SW 1271 (cell line): ENCODE measurements at places on chromosomes 2 and 18.

GRCh38 chr2:223418604-223419199, 183.5 kb downstream of the SCG2 start:
- DNase-seq: no peak

DNA sequence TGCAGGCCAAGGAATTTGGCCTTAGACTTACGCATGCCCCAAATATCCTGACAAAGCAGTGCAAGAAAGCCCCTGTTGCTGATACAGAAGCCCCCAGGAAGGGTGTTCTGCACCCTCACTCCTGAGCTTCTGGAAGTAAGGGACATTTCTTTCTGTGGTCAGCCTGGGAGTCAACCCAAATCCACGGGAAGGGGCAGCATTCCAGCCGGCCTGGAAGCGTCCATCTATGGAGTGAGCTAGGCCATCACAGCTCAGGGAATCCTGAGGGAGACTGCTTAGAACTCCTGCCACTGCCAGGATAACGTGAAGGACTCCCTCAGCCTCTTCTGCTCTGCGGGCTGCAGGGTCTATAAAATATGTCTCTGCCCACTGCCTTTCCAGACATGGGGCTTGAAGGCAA, 173.9 kb downstream of the ANAPC1 start:
- DNase-seq: no peak

DNA sequence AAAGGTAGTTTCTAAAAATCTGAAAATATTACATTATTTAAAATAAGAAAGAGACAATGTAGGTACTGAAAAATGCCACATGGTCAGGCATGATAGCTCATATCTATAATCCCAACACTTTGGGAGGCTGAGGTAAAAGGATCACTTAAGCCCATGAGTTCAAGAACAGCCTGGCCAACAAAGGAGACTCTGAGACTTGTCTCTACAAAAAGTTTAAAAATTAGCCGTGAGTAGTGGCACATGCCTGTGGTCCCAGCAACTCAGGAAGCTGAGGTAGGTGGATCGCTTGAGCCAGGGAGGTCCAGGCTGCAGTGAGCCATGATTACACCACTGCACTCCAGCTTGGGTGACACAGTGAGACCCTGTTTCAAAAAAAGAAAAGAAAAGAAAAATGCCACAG, 21.8 kb downstream of the ATAD2B start:
- no peak for DNase-seq

DNA sequence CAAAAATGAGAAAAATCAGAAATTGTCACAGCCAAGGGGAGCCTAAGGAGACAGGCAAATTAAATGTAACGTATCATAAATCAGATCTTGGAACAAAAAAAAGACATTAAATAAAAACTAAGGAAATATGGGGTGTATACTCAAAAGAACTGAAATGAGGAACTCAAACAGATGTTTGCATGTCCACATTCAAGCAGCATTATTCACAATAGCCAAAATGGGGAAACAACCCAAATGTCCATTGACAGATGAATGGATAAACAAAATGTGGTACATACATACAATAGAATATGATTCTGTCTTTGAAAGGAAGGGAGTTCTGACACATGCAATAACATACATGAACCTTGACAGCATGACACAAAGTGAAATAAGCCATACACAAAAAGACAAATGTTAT, 155.8 kb upstream of the KLF7 start:
- no peak for DNase-seq

- no peak for DNase-seq
Measured at GRCh38 chr2:177165721-177166711, 46.6 kb upstream of the HNRNPA3 start.

- no peak for DNase-seq
Measured at GRCh38 chr2:106191511-106192016, 2.5 kb downstream of the UXS1 start.

GRCh38 chr2:67996772-67997527, 65.9 kb downstream of the C1D start:
- no peak for DNase-seq

DNA sequence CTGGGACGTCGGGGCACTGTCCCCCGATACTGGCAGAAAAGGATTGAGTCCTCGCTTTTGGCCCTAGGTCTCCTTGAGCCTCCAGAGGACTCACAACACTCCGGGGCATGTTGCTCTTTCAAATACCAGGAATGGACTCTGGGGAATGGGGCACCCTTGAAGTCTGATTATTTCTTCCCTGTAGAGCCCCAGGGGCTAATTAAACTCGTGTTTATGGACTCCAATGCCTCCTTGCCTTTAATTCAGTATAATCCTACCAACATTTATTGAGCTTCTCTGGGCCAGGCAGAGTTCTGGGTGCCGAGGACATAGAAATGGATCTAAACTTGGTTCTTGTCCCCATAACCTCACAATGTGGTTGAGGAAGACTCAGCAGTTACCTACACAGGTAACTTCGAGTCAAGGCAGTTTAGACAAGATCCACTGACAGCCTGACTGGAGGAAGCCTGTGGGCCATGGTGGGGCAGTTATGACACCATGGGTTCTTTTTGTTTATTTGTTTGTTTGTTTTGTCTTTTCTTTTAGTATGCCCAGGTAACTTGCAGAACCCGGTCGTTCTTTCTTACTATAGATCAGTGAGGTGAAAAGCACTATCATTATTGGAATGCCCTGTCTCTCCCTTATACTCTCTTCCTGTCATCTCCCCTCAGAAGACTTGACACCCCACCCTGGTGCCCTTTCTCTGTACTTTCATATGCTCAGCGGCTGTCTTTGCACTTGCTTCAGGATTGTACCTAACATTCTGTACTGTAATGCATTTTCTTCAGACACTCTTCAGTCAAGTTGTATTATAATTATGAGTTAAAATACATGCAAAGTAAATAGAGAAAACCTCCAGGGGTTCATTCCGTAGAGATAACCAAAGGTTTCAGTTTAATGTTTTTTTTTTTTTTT, 3.2 kb downstream of the CFLAR start:
- DNase-seq: peak; percentile 76

- no peak for DNase-seq
Measured at GRCh38 chr18:75854174-75854573, 426.7 kb upstream of the SMIM21 start.

- no peak for DNase-seq
Measured at GRCh38 chr2:12004713-12005112, 258.3 kb downstream of the LPIN1 start.

GRCh38 chr2:102186791-102187495, at the start of gene IL1RL2:
Gene IL1RL2, plus strand, starts transcription at chr2:102187023. Its CDS starts 845 bp downstream, at chr2:102187868.
- DNase-seq: no peak

DNA sequence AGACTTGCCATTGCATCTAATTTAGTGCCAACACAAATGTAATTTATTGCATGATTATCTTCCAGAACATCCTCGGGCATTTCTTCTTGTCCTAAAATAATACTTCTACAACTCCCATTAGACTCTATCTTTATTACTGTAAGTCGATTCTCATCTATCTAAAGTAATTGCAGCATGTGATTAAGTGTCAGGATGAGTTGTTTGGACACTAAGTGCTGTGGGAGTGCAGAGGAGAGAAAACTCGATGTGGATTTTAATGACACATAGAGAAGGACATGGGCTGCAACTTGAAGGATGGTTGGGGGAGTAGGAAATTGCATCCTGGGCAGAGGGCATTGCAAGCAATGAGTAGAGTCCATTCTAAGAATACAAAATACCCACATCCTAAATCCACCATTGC, 33.5 kb downstream of the STAT4 start:
- DNase-seq: no peak

DNA sequence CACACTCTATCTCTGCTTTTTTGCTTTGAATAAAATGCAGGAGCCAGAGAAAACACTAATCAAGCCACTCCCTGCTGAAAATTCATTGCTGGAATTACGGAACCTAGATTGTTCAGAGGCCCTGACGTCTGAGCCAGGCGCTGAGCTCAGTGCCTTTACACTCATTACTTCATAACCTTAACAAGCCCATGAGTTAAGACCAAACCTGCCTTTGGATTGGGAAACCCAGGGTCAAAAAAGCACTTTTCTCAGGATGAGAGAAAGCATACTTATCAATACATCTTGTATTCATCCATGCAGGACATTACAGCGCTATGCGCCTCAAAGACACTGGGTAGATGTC, 762 bp downstream of the INO80C start:
- no peak for DNase-seq

DNA sequence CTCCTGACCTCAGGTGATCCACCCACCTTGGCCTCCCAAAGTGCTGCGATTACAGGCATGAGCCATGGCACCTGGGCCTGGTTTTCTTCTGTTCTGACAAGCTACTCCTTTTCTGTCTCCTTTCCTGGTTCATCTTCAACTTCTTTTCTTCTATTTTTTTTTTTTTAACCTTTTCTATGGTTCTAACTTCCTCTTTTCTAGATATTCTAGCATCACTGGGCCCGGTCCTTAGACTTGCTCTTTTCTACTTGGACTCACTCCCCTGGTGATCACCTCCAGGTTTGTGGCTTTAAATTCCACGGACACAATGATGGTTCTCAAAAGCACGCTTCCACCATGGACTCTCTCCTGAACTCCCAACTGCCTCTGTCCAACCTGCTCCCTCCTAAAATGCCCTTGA, 2.0 kb downstream of the EIF2AK2 start:
- DNase-seq: no peak

GRCh38 chr2:199979398-199979797, 24.0 kb downstream of the MAIP1 start:
- DNase-seq: no peak

DNA sequence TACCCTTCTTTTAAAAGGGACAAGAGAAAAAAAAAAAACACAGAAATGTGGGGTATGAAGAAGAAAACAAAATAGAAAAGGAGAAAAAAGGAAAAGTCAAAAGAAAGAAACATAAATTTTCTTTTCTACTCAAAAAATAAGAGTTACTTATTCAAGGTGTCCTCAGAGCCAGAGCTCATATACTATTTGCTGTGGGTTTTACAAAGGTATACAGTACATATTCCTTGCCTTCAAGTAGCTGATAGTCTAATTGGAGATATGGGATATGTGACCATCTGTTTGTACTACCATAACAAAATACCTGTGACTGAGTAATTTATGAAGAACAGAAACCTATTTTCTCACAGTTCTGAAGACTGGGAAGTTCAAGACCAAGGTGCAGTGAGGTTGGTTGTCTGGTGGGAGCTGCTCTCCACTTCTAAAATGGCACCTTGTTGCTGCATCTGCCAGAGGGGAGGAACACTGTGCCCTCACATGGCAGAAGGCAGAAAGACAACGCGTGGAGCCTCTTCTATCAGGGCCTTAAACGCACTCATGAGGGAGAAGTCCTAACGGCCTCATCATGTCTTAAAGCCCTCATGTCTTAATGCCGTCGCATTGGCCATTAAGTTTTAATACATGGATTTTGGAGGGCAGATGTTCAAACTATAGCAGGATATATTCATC, 33.9 kb downstream of the NBAS start:
- DNase-seq: no peak

DNA sequence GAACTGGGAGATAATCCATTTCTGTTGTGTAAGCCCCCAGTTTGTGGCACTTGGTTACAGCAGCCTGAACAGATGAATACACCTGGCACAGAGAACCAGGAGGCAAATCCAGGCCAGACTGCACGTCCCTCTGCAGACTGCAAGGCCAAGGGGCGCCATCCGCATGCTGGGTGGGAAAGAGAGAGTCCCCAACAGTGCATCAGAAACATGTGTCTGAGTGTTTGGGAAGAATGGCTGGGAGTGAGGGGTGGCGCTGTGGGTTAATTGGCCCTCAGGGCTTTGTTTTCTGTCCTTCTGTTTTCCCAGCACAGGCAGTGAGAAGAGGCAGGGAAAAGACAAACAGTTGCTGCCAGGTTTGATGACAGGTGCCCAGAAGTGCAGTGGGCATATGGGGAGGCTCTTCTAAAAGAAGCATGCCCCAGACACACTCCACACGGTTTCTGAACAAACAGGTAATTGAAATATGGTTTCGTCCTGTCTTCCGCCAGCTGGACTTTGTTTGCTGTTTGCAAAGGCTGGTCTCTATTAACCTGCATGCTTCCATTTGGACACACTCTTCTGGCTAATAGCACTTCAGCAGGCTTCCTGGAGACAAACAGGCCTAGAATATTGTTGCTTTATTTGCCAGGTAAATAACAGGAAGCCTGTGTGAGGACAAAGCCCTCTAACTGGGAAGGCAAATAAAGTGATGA, 43.4 kb upstream of the SEC11C start:
- no peak for DNase-seq

GRCh38 chr2:107337209-107337898, 451.4 kb upstream of the ST6GAL2 start:
- DNase-seq: no peak

- DNase-seq: no peak
Measured at GRCh38 chr2:229201521-229201920, 69.6 kb downstream of the PID1 start.

DNA sequence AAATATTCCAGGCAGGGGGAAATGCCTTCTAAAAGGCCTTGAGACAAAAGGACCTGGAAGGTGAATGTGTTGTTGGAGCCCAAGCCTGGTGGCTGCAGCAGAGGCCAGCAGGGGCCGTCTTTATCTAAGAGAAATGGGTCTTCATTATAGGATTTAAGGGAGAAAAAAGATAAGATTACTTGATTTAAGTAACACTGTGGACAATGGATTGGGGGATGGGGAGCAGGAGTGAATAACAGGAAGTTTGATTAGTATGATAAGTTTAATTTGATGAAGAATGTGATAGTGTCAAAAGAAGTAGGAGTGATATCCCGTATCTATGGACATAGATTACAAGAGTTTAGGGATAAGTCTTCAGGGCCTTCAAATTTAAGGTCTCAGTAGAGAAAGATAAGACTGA, 64.2 kb downstream of the WDR75 start:
- no peak for DNase-seq

- no peak for DNase-seq
Measured at GRCh38 chr2:15965564-15966019, 25.2 kb downstream of the MYCN start.

GRCh38 chr2:211468877-211469663, 912.7 kb downstream of the CPS1 start:
- DNase-seq: no peak

DNA sequence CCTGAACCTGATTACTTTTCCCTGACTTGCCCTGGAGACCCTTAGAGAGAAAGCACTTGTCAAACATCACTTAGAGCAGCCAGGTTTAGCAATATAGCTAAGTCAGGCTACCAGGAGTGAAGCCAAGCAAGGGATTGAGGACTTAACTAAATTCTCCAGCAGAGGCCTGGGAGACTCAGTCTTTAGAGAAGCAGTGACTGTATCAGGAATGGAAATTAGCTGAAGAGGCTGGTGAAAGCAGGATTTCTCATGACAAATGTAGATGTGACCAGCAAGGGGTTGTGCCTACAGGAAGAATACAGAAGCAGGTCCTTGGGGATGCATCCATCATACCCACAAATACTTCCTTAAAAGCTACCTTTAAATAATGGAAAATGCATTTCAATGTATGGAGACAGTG, 368.9 kb upstream of the MEIS1 start:
- no peak for DNase-seq

DNA sequence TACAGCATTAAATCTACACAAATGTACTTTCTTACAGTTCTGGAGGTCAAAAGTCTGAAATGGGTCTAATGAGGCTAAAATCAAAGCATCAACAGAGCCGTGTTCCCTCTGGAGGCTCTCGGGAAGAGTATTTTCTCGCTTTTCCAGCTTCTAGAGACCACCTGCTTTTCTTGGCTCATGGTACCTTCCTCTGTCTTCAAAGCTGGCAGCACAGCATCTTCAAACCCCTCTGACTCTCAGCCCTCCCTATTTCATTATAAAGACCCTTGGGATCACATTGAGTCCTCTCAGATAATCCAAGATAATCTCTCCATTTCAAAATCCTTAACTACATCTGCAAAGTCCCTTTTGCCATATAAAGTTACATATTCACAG, 117.8 kb upstream of the NCK2 start:
- no peak for DNase-seq

- no peak for DNase-seq
Measured at GRCh38 chr2:107197594-107198294, 311.8 kb upstream of the ST6GAL2 start.

GRCh38 chr2:1055014-1055595, 104.5 kb downstream of the SNTG2 start:
- DNase-seq: peak; percentile 67
